ENCODE measurements at places on chromosomes 1 and 21. TPM values are rescaled to one million over a fixed set of nuclear protein-coding genes. Genes with fewer than 3 reads are reported as not detected.
A peak's percentile ranks its signal among the peaks of the same experiment; 100 is the strongest.

Gene OR10K2
- total RNA-seq, result not detected

Gene DEPDC1
- total RNA-seq, result not detected

Gene BSND
- total RNA-seq, result not detected

Gene ASTN1
- total RNA-seq, result 0.09 TPM

Gene CD1E
- total RNA-seq, result not detected

Gene GBP5
- 0.13 TPM for total RNA-seq

- DNase-seq, result no peak
- H3K27me3 ChIP-seq, result no peaks in the 10 kb centered on the region
- no peak overlapping the region for H3K4me3 ChIP-seq
- H3K27ac ChIP-seq, result no peak overlapping the region
- peaks cover 38% of the 10 kb centered on the region for H3K4me1 ChIP-seq
Measured at GRCh38 chr1:154726443-154726842, 118.5 kb upstream of the ADAR start.

DNA sequence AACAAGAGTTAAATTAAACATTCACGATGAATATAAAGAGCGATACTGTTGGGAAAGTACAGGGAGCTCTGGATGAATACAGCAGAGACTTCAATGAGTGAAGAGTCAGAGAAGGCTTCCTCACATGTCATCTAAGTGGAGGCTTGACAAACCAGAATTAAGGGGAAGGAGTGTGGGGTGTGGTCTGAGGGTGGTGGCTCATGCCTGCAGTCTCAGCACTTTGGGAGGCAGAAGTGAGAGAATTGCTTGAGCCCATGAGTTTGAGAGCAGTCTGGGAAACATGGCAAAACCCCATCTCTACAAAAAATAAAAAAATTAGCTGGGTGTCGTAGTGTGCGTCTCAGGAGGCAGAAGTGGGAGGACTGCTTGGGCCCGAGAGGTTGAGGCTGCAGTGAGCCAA, 8.7 kb downstream of the SDHB start:
- peaks cover 9% of the 10 kb centered on the region for H3K4me1 ChIP-seq
- no peak for DNase-seq
- peak overlapping the region; percentile 1 for H3K4me3 ChIP-seq
- H3K27me3 ChIP-seq, result no peaks in the 10 kb centered on the region
- H3K36me3 ChIP-seq, result peaks cover 47% of the 10 kb centered on the region

DNA sequence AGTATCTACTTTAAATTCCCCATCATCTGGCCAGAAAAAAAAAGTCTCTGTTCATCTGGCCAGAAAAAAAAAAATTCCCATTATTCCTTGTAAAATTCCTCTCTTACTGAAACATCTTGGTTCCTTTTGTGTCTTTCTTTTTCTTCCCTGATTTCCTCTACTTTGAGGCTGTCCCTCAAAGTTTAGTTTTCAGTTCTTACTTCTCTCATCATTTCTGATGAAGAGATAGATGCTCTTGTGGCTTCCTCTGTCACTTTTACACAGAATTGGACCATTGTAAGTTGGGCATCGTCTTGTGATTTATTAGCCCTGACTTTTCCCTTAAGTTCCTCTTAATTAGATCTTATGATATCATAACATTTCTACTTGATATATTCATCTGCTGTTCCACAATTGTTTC, 6.5 kb downstream of the SOAT1 start:
- H3K4me3 ChIP-seq, result no peak overlapping the region
- no peak overlapping the region for H3K27ac ChIP-seq
- no peaks in the 10 kb centered on the region for H3K4me1 ChIP-seq
- H3K27me3 ChIP-seq, result no peaks in the 10 kb centered on the region
- no peak for DNase-seq

GRCh38 chr1:109474697-109475096, 8.4 kb downstream of the SYPL2 start:
- no peak for DNase-seq
- no peaks in the 10 kb centered on the region for H3K27me3 ChIP-seq
- H3K27ac ChIP-seq, result peak overlapping the region; percentile 93

GRCh38 chr1:64019818-64020217, 183.6 kb upstream of the UBE2U start:
- H3K4me1 ChIP-seq, result no peaks in the 10 kb centered on the region
- no peak overlapping the region for H3K27ac ChIP-seq
- H3K27me3 ChIP-seq, result no peaks in the 10 kb centered on the region
- H3K36me3 ChIP-seq, result no peaks in the 10 kb centered on the region
- no peak for DNase-seq

DNA sequence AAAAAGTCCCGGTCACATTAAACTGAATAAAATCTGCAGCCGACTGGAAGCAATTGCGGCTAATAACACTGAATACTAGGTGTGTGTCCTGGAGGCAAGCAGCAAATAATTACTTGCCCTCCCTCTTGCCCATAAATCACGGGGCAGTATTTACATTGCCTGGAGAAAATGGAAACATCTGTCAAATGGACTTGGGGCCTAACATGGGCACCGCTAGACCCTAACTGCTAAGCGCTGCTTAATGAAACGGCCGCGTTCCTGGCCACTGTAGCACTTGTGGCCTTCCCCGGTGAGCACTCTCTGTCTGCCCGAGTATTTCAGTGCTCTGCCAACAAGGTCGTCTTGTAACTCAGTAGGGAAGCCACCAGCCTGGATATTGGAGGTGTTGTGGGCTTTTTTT, 23.9 kb upstream of the KNCN start:
- H3K4me3 ChIP-seq, result no peak overlapping the region
- DNase-seq, result no peak
- H3K27ac ChIP-seq, result peak overlapping the region; percentile 75
- peaks cover 77% of the 10 kb centered on the region for H3K36me3 ChIP-seq

- no peak overlapping the region for H3K4me3 ChIP-seq
- DNase-seq, result no peak
- no peak overlapping the region for H3K27ac ChIP-seq
Measured at GRCh38 chr1:63289135-63289534, 33.2 kb upstream of the FOXD3 start.

DNA sequence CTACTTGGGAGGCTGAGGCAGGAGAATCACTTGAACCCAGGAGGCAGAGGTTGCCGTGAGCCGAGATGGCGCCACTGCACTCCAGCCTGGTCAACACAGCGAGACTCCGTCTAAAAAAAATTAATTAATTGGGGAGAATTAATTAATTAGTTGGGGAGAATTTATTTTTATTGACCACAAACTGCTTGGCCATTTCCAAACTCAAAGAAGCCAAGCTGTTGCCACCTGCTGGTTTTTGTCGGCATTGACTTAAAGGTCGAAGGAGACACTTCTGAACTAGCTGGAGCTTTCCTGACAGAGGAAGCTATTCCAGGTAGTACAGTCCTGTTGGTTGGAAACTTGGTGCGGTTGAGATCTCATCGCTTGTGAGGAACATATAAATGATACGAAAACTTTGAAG, 13.1 kb downstream of the MAP1LC3C start:
- H3K4me1 ChIP-seq, result no peaks in the 10 kb centered on the region
- no peak overlapping the region for H3K4me3 ChIP-seq
- DNase-seq, result no peak
- H3K36me3 ChIP-seq, result no peaks in the 10 kb centered on the region
- no peak overlapping the region for H3K27ac ChIP-seq

DNA sequence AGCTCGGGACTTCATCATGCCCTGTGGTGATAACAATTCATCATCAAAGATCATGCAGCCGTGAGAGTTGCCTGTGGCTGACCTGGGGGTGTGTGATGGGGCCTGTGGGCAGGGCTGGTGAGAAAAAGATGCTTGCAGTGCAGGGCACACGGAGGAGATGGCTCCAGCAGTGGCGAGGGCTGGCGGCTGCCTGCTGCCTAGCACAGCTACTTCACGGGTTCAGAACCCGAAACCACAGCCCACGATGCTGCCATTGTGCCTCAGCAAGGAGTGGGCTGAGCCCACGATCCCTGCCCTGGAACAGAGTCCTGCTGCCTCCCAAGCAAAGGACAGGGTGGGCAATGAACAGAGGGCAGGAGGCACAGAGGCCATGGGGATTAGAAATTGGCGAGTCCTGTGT, 631 bp upstream of the KRTAP10-9 start:
- no peaks in the 10 kb centered on the region for H3K36me3 ChIP-seq
- H3K4me1 ChIP-seq, result no peaks in the 10 kb centered on the region
- no peak for DNase-seq

DNA sequence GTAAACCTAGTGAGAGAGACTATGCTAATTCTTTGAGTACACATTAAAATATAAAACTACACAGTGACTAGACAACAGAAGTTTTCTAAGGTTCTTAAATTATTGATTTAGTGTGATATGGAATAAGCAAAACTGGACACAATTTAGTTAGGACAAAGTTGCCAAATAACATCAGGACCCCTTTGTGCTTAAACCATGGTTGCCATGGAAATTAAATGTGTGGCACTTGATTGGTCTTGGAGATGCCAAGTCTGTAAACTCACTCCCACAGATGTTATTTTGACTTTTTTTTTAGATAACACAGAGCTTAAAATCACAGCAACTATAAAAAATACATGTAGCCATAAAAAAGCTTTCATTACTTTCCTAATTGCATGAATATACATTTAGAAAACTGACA, 234.6 kb downstream of the BRINP3 start:
- no peaks in the 10 kb centered on the region for H3K36me3 ChIP-seq
- DNase-seq, result no peak
- no peaks in the 10 kb centered on the region for H3K27me3 ChIP-seq
- H3K4me3 ChIP-seq, result no peak overlapping the region
- no peak overlapping the region for H3K27ac ChIP-seq
- H3K4me1 ChIP-seq, result no peaks in the 10 kb centered on the region

GRCh38 chr1:202316186-202316585, 25.6 kb downstream of the UBE2T start:
- DNase-seq, result no peak
- no peaks in the 10 kb centered on the region for H3K4me1 ChIP-seq
- no peaks in the 10 kb centered on the region for H3K27me3 ChIP-seq
- no peak overlapping the region for H3K4me3 ChIP-seq

DNA sequence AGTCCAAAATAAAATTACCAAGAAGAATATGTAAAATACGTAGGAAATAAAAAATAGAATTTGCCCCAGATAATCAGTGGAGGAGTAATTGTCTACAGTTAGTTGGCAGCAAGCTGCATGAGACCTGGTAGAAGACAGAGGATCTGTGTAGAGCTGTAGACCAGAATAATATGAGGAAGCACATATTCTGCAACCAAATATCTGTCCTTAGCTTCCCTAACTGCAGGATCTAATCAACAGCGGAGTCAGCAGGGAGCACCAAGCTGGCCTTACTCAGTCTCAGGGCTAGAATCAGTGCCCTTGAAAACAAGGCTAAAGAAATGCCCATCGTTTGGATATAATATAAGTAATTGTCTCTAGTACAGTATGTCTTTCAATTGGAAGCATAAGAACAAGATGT, 6.1 kb upstream of the GCSAML start:
- no peak overlapping the region for H3K4me3 ChIP-seq
- no peaks in the 10 kb centered on the region for H3K27me3 ChIP-seq
- no peak for DNase-seq
- no peaks in the 10 kb centered on the region for H3K36me3 ChIP-seq
- H3K4me1 ChIP-seq, result no peaks in the 10 kb centered on the region

GRCh38 chr1:21255284-21255942, 34.9 kb downstream of the ECE1 start:
- H3K4me1 ChIP-seq, result peaks cover 3% of the 10 kb centered on the region
- no peaks in the 10 kb centered on the region for H3K27me3 ChIP-seq
- DNase-seq, result peak; percentile 38
- H3K36me3 ChIP-seq, result peaks cover 6% of the 10 kb centered on the region

- peak overlapping the region; percentile 60 for H3K27ac ChIP-seq
- H3K27me3 ChIP-seq, result no peaks in the 10 kb centered on the region
- peaks cover 16% of the 10 kb centered on the region for H3K4me1 ChIP-seq
- no peaks in the 10 kb centered on the region for H3K36me3 ChIP-seq
Measured at GRCh38 chr1:58773406-58773840, 10.4 kb downstream of the JUN start.

GRCh38 chr1:247317702-247318101, 14.0 kb downstream of the ZNF496 start:
- H3K4me3 ChIP-seq, result no peak overlapping the region
- DNase-seq, result no peak
- H3K27me3 ChIP-seq, result no peaks in the 10 kb centered on the region
- no peaks in the 10 kb centered on the region for H3K4me1 ChIP-seq
- H3K27ac ChIP-seq, result no peak overlapping the region

DNA sequence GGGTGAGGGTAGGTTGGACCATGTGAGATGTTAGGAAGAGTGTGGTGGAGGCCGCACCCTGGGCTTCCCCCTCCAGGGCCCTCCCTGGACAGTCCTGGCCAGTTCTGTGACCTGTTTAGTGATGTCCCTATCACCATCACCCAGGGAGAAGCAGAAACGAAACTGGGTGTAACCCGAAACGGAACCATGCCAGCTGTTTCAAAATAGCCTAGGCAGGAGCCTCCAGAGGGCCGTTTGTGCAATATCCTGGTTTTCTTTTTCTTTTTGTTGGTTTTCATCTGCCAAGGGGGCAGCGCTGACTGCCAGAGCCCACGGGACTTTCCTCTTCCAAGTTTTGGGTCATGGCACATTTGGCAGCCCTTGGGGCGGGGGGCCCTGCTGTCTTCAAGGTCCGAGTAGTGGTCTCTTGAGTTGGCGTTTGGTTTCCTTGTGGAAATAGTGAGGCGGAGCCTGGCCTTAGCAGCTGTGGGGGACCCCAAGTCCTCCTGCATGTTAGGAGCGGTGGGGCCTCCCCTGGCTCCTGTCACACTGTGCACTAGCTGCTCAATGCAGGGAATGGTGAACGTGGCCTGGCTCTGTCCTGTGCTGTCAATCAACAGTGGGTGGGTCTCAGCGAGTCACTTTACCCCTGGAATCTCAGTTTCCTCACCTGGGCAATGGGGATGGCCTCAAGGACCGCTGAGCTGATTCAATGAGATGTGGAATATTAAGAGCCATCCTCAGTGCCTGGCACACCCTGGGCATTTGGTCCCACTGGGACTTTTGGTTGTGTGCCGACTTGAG, 90.7 kb downstream of the ARHGEF10L start:
- H3K27me3 ChIP-seq, result no peaks in the 10 kb centered on the region
- peaks cover 23% of the 10 kb centered on the region for H3K4me1 ChIP-seq
- H3K27ac ChIP-seq, result peak overlapping the region; percentile 93
- no peaks in the 10 kb centered on the region for H3K36me3 ChIP-seq
- H3K4me3 ChIP-seq, result peak overlapping the region; percentile 8

DNA sequence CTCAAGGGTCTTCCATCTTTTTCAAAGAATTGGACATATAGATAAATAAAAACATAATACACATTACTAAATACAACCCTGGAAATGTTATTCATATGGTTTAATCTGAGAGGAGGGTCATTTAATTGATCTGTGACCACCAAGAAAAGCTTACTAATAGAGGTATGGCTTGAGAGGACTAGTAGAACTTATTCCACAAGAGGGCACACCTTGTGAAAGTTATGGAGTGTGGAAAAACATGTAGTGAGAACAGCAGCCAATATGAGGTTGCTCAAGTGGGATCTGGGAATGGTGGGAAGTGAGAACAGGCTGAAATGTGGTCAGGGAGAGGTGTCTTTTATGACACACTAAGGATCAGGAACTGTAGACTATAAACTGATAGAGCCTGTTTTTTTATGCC, 973.5 kb upstream of the B3GALT2 start:
- no peaks in the 10 kb centered on the region for H3K4me1 ChIP-seq
- DNase-seq, result no peak
- H3K36me3 ChIP-seq, result no peaks in the 10 kb centered on the region

DNA sequence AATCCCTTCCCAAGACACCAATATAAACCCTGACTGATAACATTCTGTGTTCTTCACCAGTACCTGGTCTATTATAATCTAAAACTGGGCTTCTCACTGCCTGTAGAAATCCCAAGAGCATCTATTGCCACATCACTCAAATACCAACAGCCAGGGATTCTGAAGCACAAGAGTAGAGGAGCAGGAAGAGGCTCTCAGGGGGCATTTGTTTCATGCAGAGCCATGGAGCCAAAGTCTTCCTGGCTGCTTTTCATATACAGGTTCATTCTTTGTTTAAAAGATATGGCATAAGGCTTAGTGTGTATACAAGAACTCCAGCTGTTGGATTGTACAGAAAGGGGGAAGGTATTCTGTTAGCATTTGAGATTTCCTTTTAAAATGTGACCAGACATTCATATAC, 38.2 kb upstream of the USH2A start:
- DNase-seq, result no peak
- H3K36me3 ChIP-seq, result no peaks in the 10 kb centered on the region
- no peaks in the 10 kb centered on the region for H3K27me3 ChIP-seq
- H3K4me3 ChIP-seq, result no peak overlapping the region
- no peaks in the 10 kb centered on the region for H3K4me1 ChIP-seq
